Thoracic aorta (tissue), 2 donors: ENCODE measurements at places on chromosomes 4 and X.

- no peak for DNase-seq
These were observed 112.6 kb upstream of the FAM9A start for GRCh38 chrX:8913655-8914409.

- no peak for DNase-seq
These were observed 332.5 kb downstream of the PDGFC start for GRCh38 chr4:156638925-156639605.

- DNase-seq = no peak
These were observed 88.2 kb downstream of the CFAP299 start for GRCh38 chr4:80423553-80424224.

DNA sequence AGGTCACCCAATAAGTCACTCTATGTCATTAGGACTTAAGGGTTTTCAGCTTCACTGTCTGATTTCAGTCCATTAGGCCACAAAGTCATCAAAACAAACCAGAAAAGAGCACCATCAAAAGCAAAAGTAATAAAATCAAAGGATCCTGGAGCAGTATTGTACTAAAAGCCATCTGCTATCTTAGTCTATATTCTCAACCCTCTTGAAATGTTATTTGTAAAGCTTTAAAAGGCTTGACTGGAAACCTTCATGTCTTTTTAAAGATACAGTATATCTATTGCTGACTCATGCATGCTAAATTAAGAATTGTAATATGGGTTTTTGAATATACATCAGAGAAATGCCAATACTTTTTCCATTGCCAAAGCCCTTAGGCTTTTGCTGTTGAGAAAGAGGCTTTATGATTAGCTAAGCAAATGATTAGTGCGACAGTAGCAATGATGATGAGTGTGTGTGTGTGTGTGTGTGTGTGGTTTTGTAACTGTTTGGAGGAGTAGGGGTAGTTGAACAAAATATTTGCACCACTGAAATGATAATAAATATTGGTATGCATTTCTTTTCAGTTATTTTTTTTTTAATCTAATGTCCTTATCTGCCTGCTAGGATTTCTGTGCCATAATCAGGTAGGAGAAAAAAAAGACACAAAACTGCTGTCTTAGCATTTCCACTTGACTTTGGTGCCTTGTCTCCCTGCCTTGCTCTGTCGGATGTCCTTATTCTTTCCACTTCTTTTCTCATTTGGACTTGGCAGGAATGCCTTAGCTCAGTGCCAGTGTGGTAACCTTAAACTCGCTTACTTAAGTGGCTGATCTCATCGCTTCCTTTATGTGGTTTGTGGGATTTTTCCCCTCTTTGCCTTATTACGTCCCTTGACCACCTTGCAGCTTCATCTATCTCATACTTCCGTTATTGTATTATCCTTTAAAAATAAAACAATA, 119.7 kb downstream of the PCDH7 start:
- DNase-seq = no peak

- DNase-seq = no peak
These were observed 17.3 kb downstream of the NIPAL1 start for GRCh38 chr4:48033825-48034413.

- no peak for DNase-seq
These were observed 81.2 kb upstream of the TBL1X start for GRCh38 chrX:9383655-9384054.

GRCh38 chr4:174111422-174111821, 172.0 kb downstream of the FBXO8 start:
- DNase-seq = no peak

DNA sequence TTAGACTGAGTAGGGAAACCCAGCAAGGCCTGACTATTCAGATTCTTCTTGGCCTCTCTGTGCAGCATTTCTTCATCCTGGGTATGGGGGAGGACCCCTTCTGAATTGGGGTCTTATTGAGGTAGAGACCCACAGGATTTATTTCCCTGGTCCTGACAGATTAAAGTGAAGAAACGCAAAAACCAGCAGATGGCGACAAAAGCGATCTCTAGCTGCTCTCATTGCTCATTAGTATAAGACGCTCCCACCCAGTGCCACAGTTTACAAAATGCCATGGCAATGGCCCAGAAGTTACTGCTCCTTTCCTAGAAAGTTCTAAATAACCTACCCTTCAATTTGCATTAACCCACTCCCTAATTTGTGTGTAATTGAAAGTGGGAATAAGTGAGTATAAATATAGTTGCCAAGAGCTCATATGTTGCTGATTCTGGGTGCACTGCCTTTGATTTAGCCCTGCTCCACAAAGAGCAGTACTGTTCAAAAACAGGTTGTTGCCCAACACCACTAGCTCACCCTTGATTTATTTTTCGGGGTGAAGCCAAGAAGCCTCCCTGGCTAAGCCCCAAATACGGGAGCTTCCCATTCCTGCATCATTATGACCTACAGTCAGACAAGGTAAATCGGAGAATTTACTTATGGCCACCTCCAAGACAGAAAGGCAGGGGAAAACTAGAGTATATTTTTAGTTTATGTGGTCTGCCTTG, 3.7 kb upstream of the BEX4 start:
- DNase-seq = no peak

DNA sequence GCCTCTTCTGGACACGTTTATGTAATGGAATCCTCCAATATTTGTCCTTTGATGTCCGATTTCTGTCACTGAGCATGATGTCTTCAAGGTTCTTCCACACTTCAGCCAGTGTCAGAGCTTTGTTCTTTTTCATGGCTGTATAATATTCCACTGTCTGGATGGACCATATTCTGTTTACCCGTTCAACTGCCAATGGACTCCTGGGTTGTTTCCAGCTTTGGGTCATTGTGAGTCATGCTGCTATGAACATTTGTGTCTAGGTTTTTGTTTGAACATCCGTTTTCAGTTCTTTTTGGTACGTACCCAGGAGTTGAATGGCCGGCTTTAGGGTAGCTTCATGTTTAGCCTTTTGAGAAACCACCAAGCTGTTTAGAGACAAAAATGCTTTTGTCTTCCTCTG, 93.2 kb downstream of the SHOX start:
- no peak for DNase-seq

DNA sequence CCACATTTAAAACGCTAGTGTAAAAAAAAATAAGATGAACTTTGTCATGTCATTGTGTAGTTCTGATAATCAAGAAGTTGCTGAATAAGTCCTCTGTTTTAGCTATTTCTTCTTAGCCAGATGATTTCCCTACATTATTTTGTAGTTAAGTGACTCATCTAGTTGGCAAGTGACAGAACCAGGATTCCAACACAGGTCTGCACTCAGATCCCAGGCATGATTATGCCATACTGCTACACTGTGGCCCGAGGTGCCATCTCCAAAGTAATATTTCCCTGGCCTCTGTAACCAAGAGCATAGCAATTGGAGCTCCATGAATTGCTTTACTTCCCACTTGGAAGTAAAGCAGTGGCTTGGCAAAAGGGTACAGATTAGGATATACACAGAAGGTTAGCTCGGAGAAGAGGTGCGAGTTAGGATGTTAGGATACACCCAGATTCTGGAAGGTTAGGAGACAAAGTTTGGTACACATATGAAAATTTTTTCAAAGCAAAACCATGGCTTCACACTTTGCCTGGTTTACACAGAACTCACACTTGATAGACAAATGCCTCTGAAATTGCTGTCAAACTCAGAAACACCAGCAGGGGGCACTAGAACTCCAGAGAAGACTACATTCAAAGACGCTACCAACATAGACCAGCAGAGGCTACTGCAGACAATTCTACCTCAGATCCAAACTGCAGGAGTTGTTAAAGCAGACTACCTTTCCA, 41.4 kb downstream of the SRPX2 start:
- DNase-seq = no peak

- no peak for DNase-seq
These were observed 830 bp downstream of the HOPX start for GRCh38 chr4:56680266-56680665.

- DNase-seq = no peak
These were observed 436.5 kb downstream of the RAB28 start for GRCh38 chr4:13047591-13047990.

DNA sequence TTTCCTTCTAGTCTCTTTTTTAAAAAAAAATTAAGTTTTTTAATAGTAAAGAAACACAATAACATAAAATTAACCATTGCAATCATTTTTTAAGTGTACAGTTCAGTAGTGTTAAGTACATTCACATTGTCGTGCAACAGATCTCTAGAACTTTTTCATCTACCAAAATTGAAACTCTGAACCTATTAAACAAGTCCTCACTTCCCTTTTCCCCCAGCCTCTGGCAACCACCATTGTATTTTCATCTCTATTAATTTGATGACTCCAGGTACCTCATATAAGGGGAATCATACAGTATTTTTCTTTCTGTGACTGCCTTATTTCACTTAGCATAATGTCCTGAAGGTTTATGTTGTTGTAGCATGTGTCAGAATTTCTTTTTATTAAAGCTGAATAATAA, 31.8 kb downstream of the MSL3 start:
- DNase-seq = no peak

DNA sequence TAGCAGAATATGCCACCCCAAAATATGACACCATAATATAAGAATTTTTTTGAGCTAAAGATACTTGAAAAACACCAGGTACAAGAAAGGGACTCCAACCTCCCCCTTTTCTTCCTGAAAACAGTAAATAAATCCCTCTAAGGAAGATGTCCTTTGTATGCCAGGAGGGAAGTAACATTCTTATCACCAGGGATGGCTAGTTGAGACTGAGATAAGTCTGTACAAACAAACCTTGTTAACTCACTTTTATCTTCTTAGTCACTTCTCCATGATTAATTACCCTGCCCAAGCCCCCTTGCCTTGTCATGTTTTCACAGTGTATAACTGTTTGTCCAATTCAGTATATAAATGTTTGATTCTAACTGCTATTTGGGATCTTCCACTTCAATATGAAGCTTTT, 888.0 kb downstream of the PCDH18 start:
- no peak for DNase-seq

DNA sequence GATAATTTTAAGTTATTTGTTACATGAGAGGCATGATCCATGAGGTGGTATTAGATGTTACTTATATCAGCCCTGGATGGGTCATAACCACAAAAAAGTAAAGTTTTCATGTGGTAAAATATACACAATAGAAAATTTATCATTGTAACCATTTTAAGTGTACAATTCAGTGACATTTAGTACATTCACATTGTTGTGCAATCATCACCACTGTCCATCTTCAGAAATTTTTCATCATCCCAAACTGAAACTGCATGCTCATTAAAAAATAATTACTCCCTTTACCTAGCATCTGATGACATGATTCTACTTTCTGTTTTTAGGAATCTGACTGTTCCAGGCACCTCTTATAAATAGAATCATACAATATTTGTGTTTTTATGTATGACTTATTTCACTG, 11.2 kb downstream of the GK2 start:
- no peak for DNase-seq

DNA sequence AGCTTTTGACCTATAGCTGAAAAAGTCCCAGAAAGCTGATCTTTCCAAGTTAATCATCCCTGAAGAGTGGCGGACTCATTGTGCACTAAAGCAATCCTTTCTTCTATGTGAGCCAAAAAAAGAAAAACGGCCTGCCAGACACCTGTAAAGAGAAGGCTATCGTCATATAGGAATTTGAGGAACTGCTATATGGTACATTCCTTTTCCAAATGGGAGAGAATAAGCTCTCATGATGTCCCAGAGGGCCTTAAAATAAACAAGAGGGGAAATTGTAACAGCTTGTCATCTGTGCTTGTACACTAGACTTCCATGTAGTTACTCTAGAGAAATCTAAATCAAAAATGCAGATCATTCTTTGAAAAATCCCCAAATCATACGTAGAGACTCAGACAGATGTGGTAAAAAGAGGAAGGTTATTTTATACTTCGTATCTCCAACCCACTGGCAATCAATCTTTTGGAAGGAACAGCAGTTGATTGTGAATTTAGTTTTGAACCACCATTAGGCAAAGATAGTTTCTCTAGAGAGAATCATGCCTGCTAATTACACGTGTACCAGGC, 26.1 kb downstream of the GPR174 start:
- no peak for DNase-seq

- DNase-seq = no peak
These were observed 403.6 kb downstream of the PDGFC start for GRCh38 chr4:156568041-156568440.

DNA sequence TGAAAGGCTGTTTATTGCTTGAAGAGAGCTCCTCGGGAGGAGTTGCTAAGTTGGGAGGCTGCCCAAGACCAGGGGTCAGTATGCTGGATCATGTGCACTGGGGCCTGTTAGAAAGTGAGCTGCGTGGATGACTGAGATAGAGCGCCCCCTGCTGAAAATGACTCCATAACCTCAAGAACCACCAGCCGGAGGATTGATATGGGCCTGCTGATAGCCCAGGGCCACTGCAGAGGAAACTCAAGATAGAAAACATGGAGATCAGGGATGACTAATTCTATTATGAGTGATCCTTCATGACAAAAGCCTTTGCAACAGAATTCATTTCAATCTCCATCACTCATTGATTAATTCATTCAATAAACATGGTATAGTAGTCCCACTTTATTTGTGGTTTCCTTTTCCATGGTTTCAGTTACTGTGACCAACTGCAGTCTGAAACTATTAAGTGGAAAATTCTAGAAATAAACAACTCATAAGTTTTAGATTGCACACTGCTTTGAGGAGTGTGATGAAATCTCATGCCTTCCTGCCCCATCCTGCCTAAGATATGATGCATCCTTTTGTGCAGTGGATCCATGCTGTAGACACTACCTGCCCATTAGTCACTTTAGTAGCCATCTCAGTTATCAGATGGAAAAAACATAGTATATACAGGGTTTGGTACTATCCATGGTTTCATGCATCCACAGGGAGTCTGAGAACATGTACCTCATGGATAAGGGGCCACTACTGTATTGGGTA, 126.7 kb upstream of the MBNL3 start:
- DNase-seq = no peak

DNA sequence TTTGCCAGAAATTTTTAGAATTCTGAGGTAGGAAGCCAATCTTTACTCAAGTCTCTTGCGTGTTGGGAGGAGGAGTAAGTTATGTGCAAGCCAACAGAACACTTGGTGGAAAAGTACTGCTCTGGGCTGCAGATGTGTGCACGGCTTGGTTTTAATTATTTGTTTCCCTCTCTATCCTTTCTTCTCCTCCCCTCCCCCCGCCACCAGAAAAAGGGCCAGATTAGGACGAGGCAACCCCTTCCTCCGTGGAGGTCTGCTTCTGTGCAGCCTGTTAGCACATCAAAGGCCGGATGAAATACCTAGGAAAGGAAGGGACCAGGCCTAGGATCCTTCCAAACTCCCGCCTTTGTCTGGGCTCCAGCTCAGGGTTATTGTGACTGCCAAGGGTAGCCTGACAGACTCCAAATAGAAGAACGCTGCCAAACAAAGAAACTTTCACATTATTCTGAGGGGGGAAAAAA, 1.0 kb upstream of the PGRMC1 start:
- no peak for DNase-seq

GRCh38 chr4:73662709-73663546, 42.7 kb upstream of the RASSF6 start:
- DNase-seq = no peak

- no peak for DNase-seq
These were observed 9.9 kb downstream of the TACC3 start for GRCh38 chr4:1731180-1731579.
